ENCODE measurements at places on chromosomes 12 and 14.

DNA sequence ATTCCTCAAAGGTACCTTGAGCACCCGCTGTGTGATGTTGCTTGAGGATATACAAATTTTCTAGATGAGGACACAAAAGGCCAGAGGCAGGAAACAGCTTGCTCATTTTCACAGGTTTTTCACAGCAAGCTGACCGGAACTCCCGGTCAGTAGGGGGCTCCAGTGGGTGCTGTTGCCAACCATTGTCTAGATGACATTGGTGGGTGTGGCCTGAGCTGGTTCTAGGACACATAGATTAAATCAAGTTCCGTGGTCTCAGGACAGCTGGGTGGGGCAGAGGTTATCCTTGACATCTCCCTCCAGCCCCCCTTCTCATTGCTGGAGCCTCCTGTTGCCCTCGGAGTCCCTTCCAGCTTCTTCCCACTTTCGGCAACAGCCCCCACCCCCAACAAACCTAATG lies 153.6 kb upstream of the FKBP4 start:
- no peak for DNase-seq

- DNase-seq: no peak
Observed at GRCh38 chr14:65169351-65169750, 67.0 kb upstream of the MAX start.

- no peak for DNase-seq
Observed at GRCh38 chr14:102768223-102769048, 8.8 kb upstream of the TRAF3 start.

DNA sequence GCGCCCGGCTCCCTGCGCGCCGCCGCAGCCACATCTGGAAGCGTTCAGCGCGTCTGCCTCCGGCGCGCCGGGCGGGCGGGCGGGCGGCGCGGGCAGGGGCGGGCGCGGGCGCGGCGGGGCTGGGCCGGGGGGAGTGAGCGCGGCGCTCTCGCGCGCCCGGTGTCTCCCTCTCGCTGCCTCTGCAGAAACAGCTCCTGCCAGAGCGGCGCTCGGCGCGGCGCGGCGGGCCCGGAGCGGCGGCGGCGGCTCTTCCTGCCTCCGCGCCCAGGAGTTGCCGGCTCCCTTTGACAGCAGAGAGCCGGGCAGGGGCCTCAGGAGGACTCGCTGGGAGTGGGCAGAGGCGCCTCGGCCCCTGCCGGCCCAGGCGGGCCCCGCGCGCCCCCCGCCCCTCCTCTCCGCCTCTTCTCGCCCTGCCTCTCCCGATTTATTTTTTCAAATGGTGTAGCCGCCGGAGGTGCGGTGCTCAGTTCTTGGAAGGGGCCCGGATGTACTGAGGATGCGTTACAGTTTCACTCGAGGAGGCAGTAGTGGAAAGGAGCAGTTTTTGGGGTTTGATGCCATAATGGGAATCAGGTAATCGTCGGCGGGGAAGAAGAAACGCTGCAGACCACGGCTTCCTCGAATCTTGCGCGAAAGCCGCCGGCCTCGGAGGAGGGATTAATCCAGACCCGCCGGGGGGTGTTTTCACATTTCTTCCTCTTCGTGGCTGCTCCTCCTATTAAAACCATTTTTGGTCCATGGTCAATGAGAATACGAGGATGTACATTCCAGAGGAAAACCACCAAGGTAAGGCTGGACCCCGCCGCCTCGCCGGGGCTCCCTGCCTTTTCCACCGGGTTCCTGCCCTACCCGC lies at the start of gene CACNA1C:
Gene CACNA1C (plus strand): TSS at position 162 of the 853 bp plus-strand sequence. CDS start 576 bp downstream, at position 738.
- peak; percentile 58 for DNase-seq

GRCh38 chr12:98581101-98581500 lies 12.4 kb upstream of the SLC25A3 start:
- no peak for DNase-seq

GRCh38 chr12:80777587-80777986 lies 60.9 kb downstream of the MYF5 start:
- DNase-seq: no peak

DNA sequence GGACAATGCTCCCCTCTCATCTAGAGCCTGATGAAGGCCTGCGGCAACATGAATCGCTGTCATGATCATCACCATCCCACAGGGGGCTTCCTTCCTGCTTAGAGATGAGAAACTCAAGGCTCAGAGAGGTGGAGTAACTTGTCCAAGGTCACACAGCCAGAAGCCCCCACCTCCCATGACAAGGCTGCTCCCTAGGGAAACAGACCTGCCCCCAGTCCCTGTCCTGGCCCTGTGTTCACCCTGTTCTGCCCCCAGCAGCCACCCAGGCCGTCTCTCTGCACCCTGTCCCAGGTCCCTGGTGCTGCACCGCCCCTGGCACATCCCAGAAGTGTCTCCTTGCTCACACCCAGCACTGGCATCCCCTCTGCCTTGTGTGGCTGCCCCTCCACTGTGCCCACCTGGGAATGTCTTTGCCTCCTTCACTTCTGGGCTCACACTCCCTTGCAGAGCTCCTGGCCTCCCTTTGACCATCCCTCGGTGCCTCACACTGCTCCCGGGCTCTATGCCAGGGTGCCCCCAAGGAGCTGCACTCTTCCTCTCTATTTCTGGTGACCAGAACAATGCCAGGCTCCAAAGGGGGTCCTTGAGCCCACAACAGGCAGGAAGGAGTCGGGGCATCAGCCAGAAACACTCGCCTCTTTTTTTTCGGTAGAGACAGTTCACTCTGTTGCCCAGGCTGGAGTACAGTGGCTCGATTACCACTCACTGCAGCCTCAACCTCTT lies 70.5 kb downstream of the BCL11B start:
- DNase-seq: no peak

DNA sequence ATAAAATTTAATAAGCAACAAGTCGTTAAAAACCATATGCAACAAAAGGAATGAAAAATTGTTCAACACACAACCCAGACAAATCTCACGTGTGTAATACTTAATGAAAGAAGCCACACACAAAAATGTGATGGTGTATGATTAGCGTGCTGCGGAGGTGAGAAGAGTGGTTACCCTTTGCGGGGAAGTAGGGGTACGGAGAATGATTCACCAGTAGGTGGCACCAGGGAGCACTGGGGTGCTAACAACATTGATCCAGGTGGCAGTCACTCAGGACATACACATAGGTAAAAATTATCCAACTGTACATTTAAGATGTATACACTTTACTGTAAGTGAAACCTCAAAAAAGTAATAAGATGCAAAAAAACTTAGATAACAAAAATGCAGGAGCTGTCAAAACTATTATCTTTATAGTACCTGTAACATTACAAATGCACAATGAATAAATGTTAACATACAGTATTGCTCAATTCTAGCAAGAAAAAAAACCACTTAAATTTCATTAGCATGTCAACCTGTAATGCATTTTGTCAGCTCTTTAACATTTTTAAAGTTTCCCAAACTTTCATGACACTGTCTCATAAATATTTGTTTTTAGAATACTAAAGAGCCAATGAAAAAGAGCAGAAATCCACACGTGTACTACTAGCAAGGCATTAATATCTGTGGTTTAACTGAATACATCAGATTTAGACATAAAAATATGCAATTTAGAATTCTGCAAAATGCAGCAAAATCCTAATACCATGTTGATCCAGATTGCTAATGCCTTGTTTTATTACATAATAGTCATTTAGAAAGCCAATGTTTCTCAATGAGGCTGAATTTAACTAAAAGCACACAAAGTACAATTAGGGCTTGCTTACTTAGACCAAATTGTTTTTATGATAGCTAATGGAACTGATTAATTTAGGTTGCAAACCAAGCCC lies 46.7 kb downstream of the TMCC3 start:
- DNase-seq: no peak

DNA sequence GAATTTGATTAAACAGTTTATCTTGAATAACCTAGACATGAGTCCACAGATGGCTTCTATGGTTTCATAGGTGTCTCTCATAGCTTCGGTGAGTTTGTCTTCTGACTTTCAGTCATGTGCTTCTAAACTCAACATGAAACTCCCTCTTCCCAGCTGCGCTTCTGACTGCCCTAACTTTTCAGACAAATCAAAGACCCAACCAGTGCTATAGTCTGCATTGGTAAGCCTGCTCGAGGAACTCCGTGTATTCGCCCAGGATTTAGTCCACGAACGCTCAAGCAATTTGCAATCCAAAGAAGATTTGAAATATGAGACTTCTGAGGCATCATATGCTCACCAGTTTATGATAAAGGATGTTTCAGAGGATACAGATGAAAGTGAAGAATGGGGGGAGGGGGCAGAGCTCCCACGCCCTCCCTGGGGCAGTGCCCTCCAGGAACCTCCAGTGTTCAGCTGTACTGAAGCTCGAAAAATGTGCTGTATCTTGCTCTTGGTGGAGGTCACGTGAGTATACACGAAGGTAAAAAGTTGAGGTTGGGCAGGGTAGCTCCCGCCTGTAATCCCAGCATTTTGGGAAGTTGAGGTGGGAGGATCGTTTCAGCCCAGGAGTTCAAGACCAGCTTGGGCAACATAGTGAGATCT lies 5.2 kb upstream of the RILPL2 start:
- no peak for DNase-seq

DNA sequence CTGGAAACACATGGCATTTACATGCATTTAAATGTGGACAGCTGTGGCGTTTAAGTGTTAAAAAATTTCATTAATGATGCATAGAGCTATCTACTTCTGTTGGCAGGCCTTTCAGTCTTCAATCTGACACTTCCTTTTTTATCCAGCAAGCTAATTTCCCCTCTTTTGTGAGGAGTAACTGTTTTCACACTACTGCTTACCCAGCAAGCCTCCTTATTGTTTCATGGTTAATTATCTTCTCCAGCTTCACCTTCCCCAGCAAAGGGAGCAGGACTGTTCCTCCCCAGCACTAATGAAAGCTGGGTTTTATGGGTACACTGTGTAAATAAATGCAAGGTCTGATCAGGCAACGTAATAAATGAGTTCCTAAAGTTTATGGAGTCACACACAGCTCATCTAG lies 129.4 kb upstream of the NPAS3 start:
- DNase-seq: no peak

GRCh38 chr12:26069796-26070195 lies 55.0 kb downstream of the BHLHE41 start:
- no peak for DNase-seq

GRCh38 chr12:60240891-60241290 lies 645.1 kb downstream of the SLC16A7 start:
- no peak for DNase-seq

DNA sequence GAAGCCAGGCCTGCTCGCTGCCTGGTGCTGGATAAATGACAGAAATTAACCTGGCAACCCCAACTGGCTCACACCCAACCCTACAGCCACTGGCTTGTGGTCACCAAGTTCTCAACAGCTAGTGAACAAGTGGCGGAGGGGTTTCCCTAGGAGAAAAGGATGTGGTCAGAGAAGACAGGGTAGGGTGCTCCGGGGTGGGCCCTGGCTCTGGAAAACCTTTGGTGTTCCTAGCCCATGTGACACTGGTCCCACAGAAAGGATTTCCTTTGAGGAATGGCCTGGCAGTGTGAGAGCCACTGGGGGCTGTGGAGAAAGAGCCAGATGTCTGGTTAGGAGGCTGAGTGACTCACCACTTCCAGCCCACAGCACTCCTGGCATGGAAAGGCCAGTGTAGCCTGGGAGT lies 8.7 kb downstream of the SYNE3 start:
- no peak for DNase-seq

DNA sequence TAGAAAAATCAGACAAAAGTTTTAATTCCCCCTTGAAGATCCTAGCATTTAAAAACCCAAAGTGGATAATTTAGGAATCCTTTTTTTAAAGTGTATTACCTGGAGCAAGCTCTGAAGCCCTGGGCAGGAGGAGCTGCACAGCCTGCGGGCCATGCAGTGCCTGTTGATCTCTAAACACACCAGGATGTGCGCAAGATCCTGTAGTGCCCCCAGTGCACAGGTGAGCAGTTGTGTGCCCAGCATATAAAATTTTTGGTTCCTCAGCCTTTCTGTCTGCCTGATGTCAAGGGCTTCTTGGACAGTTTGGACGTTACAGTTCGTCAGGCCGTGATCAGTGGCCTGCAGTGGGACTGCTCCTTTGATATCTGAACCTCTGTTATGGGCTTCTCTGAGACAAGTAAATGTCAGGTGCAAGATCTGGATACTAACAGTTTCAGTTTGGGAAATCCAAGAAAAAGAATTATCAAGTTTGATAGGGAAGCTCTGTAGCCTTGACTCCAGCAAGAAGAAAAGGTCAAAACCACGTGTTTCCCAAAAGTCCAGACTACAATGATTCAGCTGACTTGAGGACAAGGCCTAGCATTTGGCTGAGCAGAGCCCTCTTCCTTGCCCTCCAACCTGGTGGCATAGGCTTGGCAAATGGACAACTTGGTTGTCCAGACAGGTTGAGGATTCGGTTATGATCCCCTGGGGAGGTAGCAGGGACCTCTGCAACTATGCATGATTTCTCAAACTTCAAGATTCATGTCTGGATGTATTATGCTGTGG lies 1.0 kb downstream of the ATXN7L3B start:
- DNase-seq: no peak

- no peak for DNase-seq
Observed at GRCh38 chr12:6222078-6222654, 22.0 kb downstream of the CD9 start.

Data from mesothelial cell of epicardium (in vitro differentiated cells).